NCI-H1694 treated with DMSO at 0.1 percent for 48 hours (cell line): ENCODE measurements at places on chromosomes 7 and 10.

- DNase-seq = no peak
Measured at GRCh38 chr10:22029445-22030236, 26.1 kb upstream of the DNAJC1 start.

GRCh38 chr7:108711611-108712010 lies 141.9 kb downstream of the DNAJB9 start:
- no peak for DNase-seq

- DNase-seq = no peak
Measured at GRCh38 chr10:89283025-89283935, 18.6 kb upstream of the IFIT2 start.

GRCh38 chr10:67662415-67662814 lies 33.6 kb downstream of the CTNNA3 start:
- no peak for DNase-seq

DNA sequence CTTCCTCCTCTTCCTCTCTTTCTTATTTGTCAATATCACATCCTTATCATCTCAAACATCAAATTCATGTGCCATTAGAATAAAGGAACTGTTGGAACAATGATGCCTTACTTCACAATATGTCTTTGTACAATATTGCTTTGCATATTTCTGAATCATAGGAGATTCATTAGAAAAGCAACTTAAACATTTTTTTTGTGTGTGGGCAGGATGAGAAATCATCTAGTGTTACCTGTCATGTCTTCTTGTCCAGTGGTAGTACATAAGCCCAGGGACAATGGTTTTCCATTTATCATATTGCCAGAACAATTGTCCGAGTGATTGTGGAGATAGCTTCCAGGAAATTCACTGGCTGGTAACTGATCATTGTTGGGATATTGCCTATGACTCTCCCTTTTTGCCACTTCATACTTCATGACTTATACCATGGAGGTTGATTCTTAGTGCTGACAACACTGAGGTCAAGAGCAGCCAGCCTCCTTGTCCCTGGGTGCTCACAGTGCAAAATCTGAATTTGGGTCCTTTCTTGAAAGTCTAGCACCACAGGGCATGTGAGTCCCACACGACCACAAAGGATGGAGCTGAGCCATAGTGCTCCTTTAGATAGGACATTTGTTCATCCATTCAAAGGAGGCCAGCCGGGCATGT lies 215.0 kb downstream of the MDFIC start:
- DNase-seq = no peak

DNA sequence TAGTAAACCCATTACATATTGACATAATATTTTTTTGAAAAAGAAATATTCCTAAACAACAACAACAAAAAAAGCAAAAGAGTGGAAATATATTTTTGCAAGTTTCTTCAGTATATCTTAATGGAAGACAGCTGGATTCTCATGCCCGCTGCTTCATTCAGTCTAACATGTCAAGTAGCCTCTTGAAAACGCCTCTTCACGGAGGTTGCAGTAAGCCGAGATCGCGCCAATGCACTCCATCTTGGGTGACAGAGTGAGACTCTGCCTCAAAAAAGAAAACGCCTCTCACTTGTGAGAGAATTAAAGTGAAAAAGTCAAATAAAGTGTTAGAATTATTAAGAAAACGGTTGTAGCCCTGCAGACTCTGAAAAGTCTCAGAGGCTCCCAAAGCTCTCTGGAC lies 1.3 kb downstream of the CUTC start:
- DNase-seq = no peak

GRCh38 chr7:46368871-46369270 lies 447.8 kb upstream of the IGFBP3 start:
- no peak for DNase-seq

DNA sequence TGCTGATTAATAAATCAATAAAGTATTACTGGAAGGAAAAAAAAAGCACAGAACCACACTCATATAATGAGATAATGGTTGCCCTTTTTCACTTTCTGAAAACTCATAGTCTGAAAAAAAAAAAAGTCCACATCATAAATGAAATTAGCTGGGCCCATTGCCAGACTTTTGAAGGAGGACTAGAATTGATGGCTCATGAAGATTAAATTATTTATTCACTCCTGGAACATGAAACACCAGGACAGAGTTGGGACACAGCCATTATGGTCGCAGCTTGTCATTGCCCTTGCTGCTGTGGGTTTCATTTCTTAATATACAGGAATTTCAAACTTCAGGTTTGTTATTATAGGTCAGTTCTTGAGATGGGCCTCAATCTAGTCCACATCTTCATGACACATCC lies 91.9 kb downstream of the CNTNAP2 start:
- DNase-seq = no peak

- peak; percentile 24 for DNase-seq
Measured at GRCh38 chr10:82572744-82573143, 697.8 kb downstream of the NRG3 start.

- DNase-seq = peak; percentile 38
Measured at GRCh38 chr10:26890956-26891355, 30.2 kb upstream of the ABI1 start.

- no peak for DNase-seq
Measured at GRCh38 chr10:131833446-131834080, 67.2 kb upstream of the PPP2R2D start.

DNA sequence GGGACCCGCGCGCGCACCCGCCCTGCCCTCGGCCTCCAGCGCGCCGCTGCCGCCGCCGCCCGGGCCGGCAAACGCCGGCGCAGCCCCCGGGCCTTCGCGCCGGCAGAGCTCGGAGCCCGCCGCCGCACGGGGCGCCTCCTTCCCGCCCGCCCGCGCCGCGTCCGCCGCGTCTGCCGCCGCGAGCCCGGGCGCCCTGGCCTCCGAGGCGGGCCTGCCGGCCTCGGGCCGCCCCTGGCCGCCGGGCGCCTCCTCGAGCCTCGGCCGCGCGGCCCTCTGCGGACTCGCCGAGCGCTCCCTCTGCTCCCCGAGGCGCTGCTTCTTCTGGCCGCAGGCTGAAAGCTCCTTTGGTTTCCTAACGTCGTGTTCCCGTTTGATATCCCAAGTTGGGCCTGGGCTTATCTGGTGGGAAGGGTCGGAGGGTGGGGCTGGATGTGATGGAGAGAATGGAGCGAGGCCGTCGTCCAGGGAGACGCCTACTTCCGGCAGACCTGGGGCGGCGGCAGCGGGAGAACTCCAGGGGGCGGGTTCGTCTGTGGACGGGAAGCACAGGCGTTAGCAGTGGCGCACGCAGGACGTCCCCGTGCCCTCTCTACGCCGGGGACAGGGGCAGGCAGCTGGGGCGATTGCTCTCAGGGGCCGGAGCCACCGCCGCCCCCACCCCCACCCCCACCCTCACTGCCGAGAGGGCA lies 221.0 kb downstream of the PHTF2 start:
- DNase-seq = peak; percentile 89

GRCh38 chr7:21430575-21430954 lies 2.7 kb downstream of the SP4 start:
- DNase-seq = no peak
